ENCODE measurements at places on chromosomes 4 and X. TPM values are rescaled to one million over a fixed set of nuclear protein-coding genes. Genes with fewer than 3 reads are reported as not detected.

PLK4 gene
- 11.0 TPM for total RNA-seq

STAP1 gene
- total RNA-seq = not detected

SOX3 gene
- total RNA-seq = not detected

CBR4 gene
- 14.6 TPM for total RNA-seq

GPRASP1 gene
- total RNA-seq = 3.7 TPM

TCEAL3 gene
- 15.8 TPM for total RNA-seq

RPL9 gene
- total RNA-seq = 816 TPM

RNF150 gene
- total RNA-seq = 1.0 TPM

SMIM10L2A gene
- total RNA-seq = 0.18 TPM

NKX1-1 gene
- total RNA-seq = not detected

CHST7 gene
- total RNA-seq = 26.0 TPM

IL15 gene
- total RNA-seq = 8.3 TPM

ERAS gene
- total RNA-seq = not detected

PITX2 gene
- 60.6 TPM for total RNA-seq

BCAP31 gene
- total RNA-seq = 184 TPM

CLDN22 gene
- total RNA-seq = not detected

UGT2B17 gene
- not detected for total RNA-seq

GAGE12F gene
- total RNA-seq = not detected

PGAM4 gene
- total RNA-seq = not detected

CD38 gene
- total RNA-seq = not detected

CYLC1 gene
- total RNA-seq = not detected

ARAP2 gene
- 1.2 TPM for total RNA-seq

CENPE gene
- 2.1 TPM for total RNA-seq

BBS12 gene
- total RNA-seq = 7.1 TPM

ATP2B3 gene
- total RNA-seq = under 0.01 TPM

GPR119 gene
- total RNA-seq = not detected

USP11 gene
- 52.3 TPM for total RNA-seq

CLTRN gene
- total RNA-seq = 0.42 TPM

NKAP gene
- total RNA-seq = 3.9 TPM

MAGED4 gene
- 53.1 TPM for total RNA-seq

F11 gene
- total RNA-seq = not detected

SOD3 gene
- total RNA-seq = 16.9 TPM
